ENCODE measurements at places on chromosomes 3 and 15.

- H3K4me1 ChIP-seq: peaks cover 22% of the 10 kb centered on the region
- DNase-seq: no peak
- H3K27me3 ChIP-seq: no peaks in the 10 kb centered on the region
- H3K27ac ChIP-seq: no peak overlapping the region
- H3K4me3 ChIP-seq: no peak overlapping the region
Measured at GRCh38 chr15:69080295-69081248, 66.1 kb downstream of the NOX5 start.

DNA sequence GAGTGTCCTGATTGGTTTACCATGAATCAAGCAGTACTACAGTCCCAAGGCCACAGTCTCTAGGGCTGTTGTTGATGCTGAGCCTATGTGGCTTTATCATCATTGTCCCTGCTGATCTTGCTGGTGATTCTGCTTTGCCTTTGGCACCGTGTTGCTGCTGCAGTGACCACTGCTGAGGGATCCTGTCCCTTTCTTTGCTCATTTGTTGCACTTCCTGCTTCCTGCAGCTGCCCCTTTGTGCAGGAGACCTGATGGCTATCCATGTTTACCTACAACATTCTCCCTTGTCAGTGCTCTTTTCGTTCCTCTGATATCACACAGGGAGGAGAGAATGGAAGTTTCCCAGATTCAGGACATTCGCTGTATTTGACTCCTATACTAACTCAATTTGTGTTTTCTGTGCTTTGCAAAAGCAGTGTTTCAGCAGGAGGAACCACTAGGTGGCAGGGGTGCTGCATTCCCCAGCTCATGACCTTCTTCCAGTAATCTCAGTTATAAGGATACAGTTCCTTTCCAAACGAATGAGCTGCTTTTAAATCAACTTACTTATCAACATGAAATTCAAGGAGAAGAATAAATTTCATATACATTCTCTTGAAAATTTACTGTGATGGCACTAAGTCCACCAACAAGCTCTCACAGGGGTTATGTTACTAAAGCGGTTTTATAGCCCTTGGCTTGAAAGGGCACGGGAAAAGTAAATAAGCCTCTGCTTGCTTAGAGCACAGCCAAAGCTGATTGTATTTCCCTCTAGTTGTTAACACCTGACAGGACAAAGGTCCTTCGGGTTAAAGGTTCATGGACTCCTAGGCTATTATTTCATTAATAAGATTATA is 9.7 kb upstream of the THUMPD3 start:
- H3K27me3 ChIP-seq: no peaks in the 10 kb centered on the region
- H3K36me3 ChIP-seq: no peaks in the 10 kb centered on the region
- H3K4me1 ChIP-seq: no peaks in the 10 kb centered on the region
- DNase-seq: peak; percentile 45

GRCh38 chr15:92788196-92788595 is 111.9 kb upstream of the CHD2 start:
- no peak for DNase-seq
- H3K4me3 ChIP-seq: no peak overlapping the region
- no peaks in the 10 kb centered on the region for H3K36me3 ChIP-seq
- H3K27me3 ChIP-seq: no peaks in the 10 kb centered on the region

DNA sequence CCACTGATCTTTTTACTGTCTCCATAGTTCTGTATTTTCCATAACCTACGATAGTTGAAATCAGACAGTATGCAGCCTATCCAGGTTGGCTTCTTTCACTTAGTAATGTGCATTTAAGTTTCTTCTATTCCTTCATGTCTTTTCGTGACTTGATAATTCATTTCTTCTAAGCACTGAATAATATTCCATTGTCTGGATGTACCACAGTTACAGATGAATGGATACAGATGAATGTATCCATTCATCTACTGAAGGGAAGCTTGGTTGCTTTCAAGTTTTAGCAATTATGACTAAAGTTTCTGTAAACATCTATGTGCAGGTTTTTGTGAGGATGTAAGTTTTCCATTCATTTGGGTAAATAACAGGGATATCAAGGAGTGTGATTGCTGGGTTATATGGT is 124.8 kb downstream of the NSUN3 start:
- H3K27me3 ChIP-seq: no peaks in the 10 kb centered on the region
- H3K4me3 ChIP-seq: no peak overlapping the region
- no peak for DNase-seq
- no peak overlapping the region for H3K27ac ChIP-seq
- H3K4me1 ChIP-seq: no peaks in the 10 kb centered on the region
